Activated CD4-positive, alpha-beta T cell treated with anti-CD3 and anti-CD28 coated beads, Interleukin-2, amount 10 ng/mL, durations not matched to agents 7 days and 5 days (primary cell): ENCODE measurements at places on chromosomes 3 and 15.

- no peak for DNase-seq
Measured at GRCh38 chr3:3069723-3070122, 40.5 kb downstream of the IL5RA start.

- no peak for DNase-seq
Measured at GRCh38 chr3:134090031-134090430, 60.3 kb upstream of the SLCO2A1 start.

DNA sequence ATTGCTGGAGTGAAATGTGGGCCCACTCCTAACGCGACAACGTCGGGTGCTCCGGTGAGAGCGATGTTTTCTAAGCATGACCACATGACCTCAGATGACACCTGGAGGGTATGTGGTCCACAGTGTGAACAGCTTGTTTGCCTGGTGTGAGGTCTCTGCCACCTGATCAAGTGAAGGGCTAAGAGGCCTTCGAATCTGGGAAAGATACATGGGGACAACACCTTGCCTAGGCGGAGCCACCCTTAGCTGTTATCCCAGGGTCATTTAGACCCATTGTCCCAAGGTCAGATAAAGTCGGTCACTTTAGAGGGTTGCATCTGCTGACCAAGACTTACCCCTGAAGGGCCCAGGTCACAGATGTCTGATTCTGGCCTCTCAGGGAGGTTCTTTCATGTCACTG lies 34.9 kb upstream of the ALDH1A3 start:
- no peak for DNase-seq

GRCh38 chr3:127475975-127476705 lies 114.4 kb downstream of the TPRA1 start:
- no peak for DNase-seq

DNA sequence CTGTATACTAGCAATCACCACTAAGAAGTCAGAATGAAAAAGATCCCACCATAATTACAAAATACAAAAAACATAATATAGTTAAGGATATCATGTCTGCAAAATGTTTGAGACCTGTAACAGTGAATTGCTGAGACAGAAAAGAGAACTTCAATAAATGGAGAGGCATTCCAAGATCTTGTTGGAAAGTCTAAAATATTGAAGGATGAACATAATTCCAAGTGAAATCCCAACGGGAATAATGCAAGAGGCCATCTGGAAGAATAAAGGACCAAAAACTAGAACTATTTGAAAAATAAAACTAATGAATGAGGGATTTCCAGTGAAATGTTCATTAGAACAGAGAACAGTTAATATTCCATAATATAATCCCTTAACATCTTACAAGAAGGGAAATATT lies 110.9 kb downstream of the COL6A6 start:
- no peak for DNase-seq

- DNase-seq: no peak
Measured at GRCh38 chr15:80932513-80932815, 57.2 kb downstream of the MESD start.

GRCh38 chr3:184620475-184621119 lies 59.0 kb downstream of the EPHB3 start:
- no peak for DNase-seq

DNA sequence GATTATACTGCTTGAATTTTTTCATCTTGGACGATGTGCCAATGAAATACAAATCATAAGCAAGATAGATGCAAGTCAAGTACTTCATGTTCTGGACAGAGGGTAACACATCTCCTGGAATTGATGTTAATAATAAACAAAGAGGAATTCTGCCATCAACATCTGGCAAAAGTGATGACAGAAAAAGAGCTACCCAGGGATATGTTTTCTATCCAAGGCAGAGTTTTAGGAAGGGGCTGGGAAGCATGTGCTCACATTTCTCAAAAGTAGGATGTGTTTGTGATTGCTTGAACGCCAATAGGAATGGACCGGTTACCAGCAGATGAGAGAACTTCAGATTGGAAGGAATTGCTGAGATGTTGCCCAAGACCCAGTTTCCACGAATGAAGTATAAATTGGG lies 242.6 kb upstream of the AGTR1 start:
- DNase-seq: no peak

- no peak for DNase-seq
Measured at GRCh38 chr15:81752546-81752942, 293.3 kb downstream of the MEX3B start.

DNA sequence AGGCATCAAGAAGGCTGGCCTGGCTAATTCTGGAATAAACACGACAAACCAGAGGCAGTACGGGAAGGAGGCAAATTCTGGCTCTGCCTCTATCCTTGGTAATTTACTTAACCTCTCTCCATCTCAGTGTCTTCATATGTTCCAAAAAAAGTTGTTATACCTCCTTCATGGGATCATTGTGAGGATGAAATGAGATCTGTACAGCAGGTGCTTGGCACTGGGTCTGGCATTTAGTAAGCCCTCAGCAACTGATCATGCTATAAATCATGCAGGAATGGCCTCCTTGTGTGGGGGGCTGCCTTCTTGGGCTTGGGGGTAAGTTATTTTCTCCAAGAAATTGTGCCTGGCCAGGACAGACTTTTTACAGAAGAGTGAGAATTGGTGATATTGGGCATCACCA lies 38.3 kb upstream of the TRA2B start:
- no peak for DNase-seq

DNA sequence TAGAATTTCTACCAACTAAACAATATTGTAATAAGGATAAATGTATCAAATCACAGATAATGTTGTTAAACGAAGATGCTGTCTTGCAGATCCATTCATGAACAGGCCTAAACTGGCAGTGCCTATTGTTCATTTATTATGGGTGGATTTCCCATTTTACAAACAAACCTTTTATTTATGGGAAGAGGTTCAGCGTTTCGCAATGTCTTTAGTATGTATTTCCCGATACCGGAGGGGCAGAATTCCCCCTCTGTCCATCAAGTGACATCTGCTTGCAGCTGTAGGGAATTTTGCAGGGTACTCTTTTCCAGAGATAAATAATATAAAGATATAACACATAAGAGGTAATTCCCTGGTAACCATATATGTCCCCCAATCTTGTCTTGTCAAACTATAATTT lies 5.7 kb downstream of the CEP19 start:
- no peak for DNase-seq

DNA sequence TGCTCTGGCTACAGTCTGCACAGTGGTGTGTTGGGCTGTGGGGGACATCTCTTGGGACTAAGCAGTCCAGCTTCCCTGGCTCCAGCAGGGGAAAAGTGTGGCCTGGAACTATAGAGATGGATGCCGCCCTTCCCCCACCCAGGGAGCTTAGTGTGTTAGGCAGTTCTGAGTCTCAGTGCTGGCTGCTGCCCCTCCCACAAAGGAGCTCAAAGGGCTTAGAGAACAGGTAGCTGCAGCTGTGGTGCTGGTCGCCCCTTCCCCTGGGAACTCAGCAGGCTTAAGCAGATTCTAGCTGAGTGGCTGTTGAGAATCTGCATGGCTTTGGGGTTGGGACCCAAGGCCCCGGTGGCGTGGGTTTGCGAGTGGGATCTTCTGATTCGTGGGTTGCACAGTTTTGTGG lies 190.8 kb downstream of the PDCD6IP start:
- DNase-seq: no peak

DNA sequence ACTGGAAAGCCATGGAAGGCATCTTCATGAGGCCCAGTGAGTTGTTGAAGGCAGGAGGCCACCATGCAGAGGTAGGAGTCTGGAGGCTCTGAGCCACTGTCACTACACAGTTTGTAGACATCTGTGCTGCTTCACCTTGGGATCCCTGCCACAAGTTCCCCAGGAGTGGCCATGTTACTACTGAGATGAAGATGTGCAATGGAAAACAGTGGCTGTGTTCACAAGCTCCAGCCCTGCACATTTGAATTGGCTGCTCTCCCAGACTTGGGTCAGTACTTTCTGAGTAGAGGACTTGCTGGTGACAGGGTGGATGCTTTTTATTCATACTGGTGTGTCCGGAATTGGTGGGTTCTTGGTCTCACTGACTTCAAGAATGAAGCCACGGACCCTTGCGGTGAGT lies 86.9 kb upstream of the C15orf39 start:
- DNase-seq: no peak

DNA sequence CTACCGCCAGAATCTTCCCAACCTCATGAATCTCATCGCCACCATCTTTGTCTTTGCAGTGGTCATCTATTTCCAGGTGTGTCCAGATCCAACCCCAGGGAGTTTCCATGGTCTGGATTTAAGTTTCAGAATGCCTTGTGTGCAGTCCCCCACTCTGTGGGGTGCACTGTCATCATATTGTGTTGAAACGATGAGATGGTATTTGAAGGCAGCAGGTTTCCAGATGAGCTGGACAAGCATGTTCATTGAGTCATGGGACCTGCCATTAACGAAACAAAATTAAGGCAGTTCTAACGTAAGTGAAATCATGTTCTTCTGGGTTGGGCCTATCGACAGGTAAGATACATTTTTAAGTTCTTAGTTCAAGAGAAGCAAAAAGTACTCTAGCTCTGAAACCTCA lies 12.7 kb downstream of the SEC61A1 start:
- no peak for DNase-seq

DNA sequence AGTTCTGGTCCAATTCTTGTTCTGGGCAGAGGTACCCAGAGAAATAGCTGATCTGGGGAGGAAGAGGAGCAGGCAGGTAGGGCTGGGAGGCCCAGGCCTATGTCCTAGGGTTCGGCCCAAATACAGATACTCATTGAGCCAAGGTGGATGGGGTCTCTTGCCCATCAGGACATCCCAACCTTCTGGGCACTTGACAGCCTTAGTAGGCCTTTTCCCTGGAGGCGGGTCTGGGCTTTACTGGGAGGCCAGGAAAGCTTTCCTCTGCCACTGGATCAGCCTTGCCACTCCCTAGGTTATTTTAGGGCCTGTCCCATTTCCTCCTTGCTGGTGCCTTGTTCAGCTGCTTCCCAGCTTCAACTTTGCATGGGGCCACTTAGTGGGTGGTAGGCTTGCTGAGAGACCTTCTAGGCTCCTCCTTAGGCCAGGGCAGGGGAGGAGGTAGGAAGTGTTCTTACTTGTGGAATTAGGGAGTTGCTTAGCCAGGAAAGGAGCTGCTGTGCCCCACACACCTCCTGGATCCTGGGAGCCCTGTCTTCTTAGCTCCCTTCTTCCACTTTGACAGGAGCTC lies 9.7 kb downstream of the TEX264 start:
- DNase-seq: no peak
